Right lobe of liver (tissue), 6 donors: ENCODE measurements at places on chromosomes 3 and 15. TPM values are rescaled to one million over a fixed set of nuclear protein-coding genes. Genes with fewer than 3 reads are reported as not detected.
A peak's percentile ranks its signal among the peaks of the same experiment; 100 is the strongest.

NKTR gene
- total RNA-seq = 29.8 TPM

DNA sequence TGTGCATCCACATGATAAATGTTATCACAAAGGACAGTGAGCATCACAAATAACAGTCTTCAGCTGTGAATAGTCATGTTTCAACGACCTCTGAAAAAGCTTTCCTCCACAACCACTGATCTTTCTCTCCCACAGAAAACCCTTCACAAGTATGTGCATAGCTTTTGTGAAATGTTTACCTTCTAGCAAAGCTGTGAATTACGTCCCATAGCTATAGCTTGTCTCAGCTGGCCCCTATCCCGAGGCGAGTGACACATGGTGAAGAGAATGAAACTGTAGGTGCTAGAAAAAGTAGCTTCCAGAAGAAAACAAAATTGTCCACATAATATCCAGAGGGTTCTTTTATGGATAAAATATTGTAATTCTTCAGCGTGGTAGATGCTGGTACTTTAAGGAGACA lies 182.0 kb downstream of the FGF12 start:
- no peak overlapping the region for H3K27ac ChIP-seq
- no peak for DNase-seq
- H3K27me3 ChIP-seq = no peaks in the 10 kb centered on the region

DNA sequence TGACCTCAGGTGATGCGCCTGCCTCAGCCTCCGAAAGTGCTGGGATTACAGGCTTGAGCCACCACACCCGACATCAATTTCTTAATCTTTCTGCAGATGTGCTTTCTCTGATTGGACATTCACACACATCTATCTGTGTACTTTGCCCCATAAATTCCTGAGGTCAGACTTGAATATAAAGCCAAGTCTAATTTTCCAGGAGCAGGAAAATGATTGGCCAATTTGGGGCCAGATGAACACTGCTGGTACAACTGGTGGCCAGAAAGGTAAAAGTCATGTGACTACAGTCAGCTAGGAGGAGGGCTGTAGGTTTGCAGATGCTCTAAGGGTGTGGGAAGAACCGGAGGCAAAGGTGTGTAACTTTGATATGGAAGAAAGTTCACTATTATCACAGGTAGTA lies 3.2 kb upstream of the RAD51 start:
- DNase-seq = no peak
- no peaks in the 10 kb centered on the region for H3K27me3 ChIP-seq
- no peak overlapping the region for H3K27ac ChIP-seq

DNA sequence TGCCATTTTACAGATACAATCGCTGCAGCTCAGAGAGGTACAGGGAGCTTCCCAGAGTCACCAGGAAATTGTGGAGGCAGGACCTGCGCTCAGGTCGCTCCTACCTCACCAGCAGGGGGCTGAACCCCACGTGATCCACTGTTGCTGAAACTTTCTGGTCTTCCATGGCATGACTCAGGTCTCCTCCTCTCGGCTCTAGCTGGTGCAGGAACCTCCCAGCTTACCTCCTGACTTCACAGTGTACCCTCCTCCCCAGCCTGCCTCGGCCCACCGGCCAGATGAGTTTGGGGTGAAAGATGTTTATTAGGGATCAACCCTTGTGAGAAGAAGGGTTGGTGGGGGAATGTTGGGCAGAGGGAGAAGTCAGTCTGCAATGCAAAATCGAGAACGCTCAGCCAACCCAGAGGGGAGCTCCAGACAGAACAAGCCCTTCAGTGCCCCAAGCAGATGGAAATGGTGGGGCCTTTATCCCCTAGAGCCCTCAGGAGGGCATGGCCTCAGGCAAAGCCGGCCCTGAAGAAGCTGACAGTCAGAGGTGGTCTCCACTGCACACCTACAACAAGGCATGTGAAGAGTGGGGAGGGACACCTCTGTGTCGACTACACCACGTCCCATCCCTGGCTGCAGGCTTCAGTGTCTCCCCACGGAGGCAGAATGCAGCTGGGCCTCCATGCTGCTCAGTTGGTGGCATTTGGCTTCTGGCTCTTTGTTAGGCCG lies 118.6 kb upstream of the PRR20G start:
- H3K27ac ChIP-seq = no peak overlapping the region
- no peaks in the 10 kb centered on the region for H3K27me3 ChIP-seq
- no peaks in the 10 kb centered on the region for H3K36me3 ChIP-seq
- H3K4me3 ChIP-seq = no peak overlapping the region

DNA sequence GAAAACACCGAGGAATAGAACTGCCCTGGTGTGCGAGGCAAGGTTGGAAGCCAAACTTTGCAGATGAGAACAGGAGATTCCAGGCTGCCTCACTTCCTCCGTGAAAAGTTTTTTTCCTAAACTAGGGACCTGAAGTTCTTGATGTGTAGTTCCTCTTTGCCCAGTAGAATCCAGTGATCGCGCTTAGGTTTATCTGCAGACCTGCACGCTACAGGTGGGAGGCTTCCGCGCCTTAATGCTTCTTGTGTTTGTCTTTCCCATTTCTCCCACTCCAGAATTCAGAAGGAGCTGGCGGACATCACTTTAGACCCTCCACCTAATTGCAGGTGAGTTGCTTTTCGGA lies 5.4 kb downstream of the UBE2E1 start:
- peak overlapping the region; percentile 56 for H3K27ac ChIP-seq
- peaks cover 13% of the 10 kb centered on the region for H3K4me1 ChIP-seq
- H3K27me3 ChIP-seq = no peaks in the 10 kb centered on the region
